Smooth muscle cell of trachea (primary cell): ENCODE measurements at places on chromosomes 3 and 15. TPM values are rescaled to one million over a fixed set of nuclear protein-coding genes. Genes with fewer than 3 reads are reported as not detected.

The ARPP21 gene
- not detected in 2 replicates for total RNA-seq

The TTC14 gene
- total RNA-seq, result 41.6 and 49.1 TPM in 2 replicates

The DYNLT2B gene
- total RNA-seq, result 6.9 and 8.1 TPM in 2 replicates

The RTP3 gene
- not detected in 2 replicates for total RNA-seq

The AMOTL2 gene
- total RNA-seq, result 42.2 and 77.1 TPM in 2 replicates

The KY gene
- total RNA-seq, result 1.6 and 1.7 TPM in 2 replicates

The WDR49 gene
- 0.17 and 1.0 TPM in 2 replicates for total RNA-seq

The STT3B gene
- total RNA-seq, result 196 and 266 TPM in 2 replicates

The CEP152 gene
- 10.1 and 14.8 TPM in 2 replicates for total RNA-seq

The PSTPIP1 gene
- total RNA-seq, result 0.17 and 0.73 TPM in 2 replicates

The RARRES1 gene
- 48.3 and 232 TPM in 2 replicates for total RNA-seq

The RHOV gene
- not detected in 2 replicates for total RNA-seq

The TRAIP gene
- total RNA-seq, result 1.2 and 4.4 TPM in 2 replicates
